Lower lobe of right lung (tissue), 2 donors: ENCODE measurements at places on chromosomes 4 and X.

DNA sequence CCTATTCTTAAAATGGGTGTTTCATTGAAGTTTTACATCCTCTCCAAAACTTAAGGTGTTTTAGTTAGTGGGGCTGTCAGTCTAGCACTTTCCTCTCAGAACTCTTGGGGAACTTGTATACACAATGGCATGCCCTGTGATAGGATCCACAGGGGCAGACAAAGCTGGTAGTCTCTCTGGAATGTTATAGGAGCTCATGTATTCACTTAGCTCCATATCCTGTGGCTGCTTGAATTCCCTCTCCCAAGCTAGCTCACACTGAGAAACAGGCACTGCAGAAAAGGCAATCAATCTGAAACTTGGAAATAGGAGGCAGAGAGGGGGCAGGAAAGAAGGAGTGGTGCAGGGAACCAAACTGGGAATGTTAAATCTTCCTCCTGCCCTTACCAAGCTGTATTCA is 26.3 kb upstream of the ARMCX2 start:
- DNase-seq, result no peak

DNA sequence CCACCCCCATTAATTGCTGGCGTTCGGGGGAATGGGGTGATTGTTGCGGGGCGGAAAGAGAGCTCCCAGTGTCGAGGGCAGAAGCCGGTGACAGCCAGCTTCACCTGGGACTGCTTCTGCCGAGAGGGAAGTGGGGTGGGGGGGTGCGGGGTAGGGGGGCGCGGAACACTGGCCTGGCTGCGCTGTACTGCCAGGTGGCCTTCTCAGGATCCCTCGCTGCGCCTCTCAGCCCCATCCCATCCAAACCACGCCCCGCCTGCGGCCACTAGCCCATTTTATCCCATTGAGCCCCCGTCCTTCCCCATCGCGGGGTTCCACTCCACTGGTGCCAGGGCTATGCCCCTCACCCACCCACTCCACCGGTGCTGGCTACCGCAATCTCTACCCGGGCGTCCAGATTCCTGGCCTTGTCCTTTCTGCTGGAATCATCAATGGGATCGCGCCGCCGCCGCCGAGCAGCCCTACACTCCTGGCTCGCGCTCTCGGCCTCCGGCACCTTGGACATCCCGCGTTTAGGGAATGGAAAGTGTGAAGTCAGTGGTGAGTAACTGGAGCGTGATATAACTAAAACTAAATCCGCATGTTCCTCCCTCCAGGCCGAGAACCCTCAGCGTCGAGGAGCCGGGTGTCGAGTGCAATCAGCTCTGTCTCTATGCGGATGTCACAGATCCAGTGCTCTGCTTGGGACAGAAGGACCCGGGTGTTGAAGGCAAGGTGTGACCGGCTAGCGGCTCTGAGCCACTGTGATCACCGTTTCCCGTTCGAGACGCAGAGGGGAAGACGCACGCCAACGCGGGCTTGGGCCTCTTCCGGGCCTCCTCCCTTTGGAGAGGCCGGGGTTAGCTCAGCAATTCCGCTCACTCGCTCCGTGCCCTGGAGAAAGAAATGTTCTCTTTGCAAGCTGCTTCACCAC is 20.5 kb downstream of the NKX3-2 start:
- DNase-seq, result no peak

- no peak for DNase-seq
Measured at GRCh38 chr4:186190581-186191199, 677 bp upstream of the CYP4V2 start.

GRCh38 chr4:11111876-11112275 is 316.8 kb downstream of the HS3ST1 start:
- DNase-seq, result no peak

DNA sequence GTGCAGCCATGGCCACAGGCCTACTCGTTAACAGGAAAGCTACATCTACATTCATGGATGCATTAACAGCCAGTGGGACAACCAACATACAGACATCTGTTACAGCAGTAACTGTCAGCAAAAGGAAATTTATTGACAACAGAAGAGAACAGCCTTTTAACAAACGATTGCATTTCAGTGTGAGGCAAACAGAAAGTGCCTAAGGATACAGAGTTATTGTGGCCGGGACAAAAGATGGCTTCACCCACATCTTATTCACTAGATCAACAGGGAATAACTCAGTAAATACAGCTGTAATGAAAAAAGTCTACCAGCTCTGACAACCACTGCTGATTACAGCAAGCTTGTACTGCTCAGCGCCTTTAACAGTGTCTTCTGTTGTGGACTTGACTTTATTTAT is 61.5 kb upstream of the TBL1X start:
- DNase-seq, result no peak

DNA sequence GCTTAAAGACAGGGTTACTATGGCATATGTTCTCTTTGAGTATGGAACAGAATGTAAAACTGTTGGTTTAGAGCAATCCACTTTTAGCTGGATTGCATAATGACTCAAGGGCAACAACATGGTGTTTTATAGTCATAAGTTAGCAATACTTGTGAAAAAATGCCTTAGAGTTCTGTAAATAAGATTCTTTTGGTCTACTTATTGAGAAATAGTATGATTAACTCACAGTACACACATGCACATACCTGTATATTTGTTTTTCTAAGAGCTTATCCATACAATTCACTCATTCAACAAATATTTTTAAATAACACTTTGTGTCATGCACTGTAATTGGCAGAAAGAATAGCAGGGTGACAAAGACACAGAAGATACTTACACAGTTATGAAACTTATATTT is 1415.5 kb downstream of the PCDH7 start:
- DNase-seq, result no peak

- no peak for DNase-seq
Measured at GRCh38 chr4:152556283-152556682, 20.4 kb upstream of the FBXW7 start.

- no peak for DNase-seq
Measured at GRCh38 chr4:2408401-2408958, 10.0 kb downstream of the ZFYVE28 start.

DNA sequence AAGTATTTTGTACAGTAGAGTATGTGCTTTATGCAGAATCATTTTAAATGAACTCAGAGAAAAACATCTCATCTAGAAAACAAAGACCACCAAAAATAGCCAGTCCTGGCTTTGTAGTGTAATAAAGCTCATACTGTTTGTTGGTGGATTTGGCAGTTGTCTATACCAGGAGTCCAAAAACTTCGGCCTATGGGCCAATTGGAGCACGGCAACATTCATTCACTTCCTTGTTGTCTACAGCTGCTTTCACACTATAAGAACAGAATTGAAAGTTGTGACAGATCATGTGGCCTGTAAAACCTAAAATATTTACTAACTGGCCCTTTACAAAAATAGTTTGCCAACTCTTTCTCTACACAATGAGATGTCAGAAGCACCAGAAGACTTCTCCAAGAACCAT is 5.3 kb downstream of the FBXW7 start:
- no peak for DNase-seq

GRCh38 chrX:19568422-19568821 is 53.1 kb upstream of the MAP3K15 start:
- no peak for DNase-seq

GRCh38 chr4:176210101-176210500 is 14.7 kb upstream of the SPATA4 start:
- no peak for DNase-seq

GRCh38 chr4:76484654-76485053 is 49.6 kb downstream of the SHROOM3 start:
- no peak for DNase-seq

DNA sequence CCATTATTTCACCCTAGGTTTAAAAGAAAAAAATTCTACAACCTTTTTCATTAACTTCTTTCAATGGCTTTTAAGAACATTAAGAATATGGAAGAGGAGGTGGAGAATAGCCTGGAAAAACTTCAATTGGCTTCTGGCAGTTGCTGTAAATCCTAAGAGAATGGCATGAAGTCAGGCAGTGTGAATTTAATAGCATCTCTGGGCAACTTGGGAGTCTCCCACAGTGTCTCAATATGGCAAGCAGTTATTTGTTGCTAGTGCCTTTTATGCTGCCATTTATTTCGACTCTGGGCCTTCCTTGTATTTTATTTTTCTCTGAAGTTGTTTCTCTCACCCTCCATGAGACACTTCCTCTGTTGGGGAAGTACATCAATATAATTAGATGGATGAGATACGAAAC is 322.1 kb downstream of the CBLL2 start:
- no peak for DNase-seq

DNA sequence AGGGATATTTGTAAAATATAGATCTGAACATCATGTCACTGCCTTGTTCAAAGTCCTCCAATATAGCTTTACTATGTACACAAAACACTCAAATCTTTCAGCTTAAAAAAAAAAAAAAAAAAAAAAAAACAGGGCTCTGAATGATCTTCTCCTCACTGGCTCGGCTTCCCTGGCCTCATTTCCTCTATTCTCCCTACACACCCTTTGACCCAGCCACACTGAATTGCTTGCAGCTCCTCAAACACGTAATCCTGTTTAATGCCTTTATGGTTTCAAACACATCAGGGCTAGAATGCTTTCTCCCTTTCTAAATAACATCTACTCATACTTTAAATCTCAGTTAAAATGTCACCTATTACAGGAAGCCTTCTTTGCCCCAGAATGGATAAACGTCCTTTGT is 60.8 kb downstream of the MTMR8 start:
- no peak for DNase-seq

GRCh38 chr4:129110931-129111330 is 15.0 kb downstream of the C4orf33 start:
- no peak for DNase-seq

GRCh38 chrX:11558972-11559371 is 106.7 kb downstream of the ARHGAP6 start:
- peak; percentile 41 for DNase-seq

- DNase-seq, result no peak
Measured at GRCh38 chr4:75345423-75345822, 168.8 kb downstream of the RCHY1 start.

- DNase-seq, result no peak
Measured at GRCh38 chrX:71612256-71612655, 6.1 kb downstream of the CXCR3 start.

GRCh38 chr4:156677656-156678055 is 293.9 kb downstream of the PDGFC start:
- DNase-seq, result no peak

DNA sequence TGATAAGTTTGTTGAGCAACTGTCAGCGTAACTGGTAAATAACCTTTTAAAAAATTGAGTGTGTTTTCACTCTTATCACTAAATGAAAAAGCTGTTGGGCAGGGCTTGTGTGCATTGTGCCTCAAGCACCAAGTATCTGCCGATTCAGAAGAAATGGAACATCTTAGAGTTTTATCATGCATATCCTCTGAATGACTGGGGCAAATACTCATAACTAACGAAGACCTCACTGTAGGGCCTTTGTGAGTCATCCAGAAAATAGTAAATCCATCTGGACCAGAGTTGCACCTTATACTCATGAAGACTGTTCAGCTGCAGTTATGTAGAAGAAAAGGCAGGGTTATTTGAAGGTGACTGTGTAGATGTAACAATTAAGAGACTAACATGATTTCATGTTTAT is 222.1 kb downstream of the CAMK2D start:
- no peak for DNase-seq

GRCh38 chr4:101689220-101689619 is 101.3 kb upstream of the BANK1 start:
- no peak for DNase-seq

GRCh38 chr4:159445692-159446091 is 342.8 kb downstream of the RAPGEF2 start:
- no peak for DNase-seq

DNA sequence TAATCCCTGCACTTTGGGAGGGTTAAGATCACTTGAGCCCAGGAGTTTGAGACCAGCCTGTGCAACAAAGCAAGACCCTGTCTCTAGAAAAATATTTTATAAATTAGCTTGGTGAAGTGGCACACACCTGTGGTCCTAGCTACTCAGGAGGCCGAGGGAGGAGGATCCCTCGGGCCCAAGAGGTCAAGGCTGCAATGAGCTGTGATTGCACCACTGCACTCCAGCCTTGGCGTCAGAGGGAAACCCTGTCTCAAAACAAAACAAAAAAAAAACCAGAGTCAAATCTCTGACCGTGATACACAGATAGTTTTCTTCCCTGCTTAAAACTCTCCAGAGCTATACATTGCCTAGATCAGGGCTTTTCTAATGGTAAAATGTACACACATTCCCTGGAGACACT is 53.5 kb downstream of the CHST7 start:
- DNase-seq, result no peak

- DNase-seq, result no peak
Measured at GRCh38 chr4:170675568-170676262, 586.0 kb upstream of the AADAT start.

GRCh38 chr4:74946196-74946595 is 13.3 kb downstream of the PARM1 start:
- no peak for DNase-seq

- DNase-seq, result no peak
Measured at GRCh38 chr4:26023203-26023972, 109.4 kb downstream of the SMIM20 start.

DNA sequence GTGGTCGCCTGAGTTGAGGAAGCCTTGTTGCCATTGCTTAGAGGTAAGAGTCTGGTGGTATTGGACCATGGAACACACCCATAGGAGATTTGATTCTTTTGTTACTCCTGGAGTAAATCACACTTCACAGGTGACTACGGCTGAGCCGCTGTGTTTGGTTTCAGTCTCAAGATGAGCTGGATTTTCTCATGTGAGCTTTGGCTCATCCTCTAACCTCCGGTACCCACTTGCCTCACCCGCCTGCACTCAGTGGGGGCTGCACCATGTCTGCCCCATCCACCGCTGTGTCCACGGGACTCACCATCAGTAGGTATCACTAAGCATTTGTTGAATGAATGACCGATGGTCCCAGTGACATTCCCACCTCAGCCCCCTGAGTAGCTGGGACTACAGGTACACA is 52.7 kb downstream of the HTT-AS start:
- DNase-seq, result no peak

DNA sequence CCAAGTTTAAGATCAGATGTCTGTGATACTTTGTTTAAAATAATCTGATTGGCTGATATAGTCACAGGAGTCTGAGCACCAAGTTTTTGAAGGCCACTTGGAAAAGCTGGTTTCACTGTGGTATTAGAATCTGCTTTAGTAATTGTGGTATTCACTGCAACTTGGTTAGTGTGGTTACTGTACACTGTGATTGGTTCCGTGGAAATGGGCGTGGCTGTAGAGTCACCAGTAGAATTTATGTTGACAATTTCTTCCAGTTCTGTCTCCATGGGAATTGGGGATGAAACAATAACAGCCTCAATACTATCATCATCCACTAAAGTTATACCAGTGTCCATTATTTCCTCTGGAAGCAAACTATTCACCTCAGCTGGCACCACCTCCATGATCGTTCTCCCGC is 26.2 kb downstream of the LIN54 start:
- DNase-seq, result no peak

DNA sequence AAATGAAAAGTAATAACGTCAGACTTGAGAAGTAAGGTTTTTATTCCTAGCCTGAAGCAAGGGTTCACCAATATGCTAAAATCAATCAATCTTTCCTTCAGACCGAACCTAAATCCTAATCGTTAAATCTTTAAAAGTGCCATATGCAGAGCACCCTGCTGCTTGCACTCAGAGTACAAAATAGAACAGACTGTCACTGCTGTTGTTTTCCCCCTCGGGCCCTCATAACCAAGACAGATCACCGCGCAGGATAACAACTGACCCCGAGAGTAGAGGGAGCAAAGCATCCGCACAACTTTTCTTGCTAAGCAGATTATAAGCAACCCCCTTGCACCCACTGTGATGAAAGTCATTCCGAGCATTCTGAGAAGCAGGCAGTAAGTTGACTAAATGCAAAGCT is 550.9 kb upstream of the NDST4 start:
- DNase-seq, result no peak

- peak; percentile 54 for DNase-seq
Measured at GRCh38 chrX:150897421-150898320, 797 bp downstream of the CD99L2 start.

GRCh38 chrX:105313596-105313995 is 93.1 kb upstream of the TEX13A start:
- DNase-seq, result no peak
